ENCODE measurements at places on chromosomes 4 and X.

DNA sequence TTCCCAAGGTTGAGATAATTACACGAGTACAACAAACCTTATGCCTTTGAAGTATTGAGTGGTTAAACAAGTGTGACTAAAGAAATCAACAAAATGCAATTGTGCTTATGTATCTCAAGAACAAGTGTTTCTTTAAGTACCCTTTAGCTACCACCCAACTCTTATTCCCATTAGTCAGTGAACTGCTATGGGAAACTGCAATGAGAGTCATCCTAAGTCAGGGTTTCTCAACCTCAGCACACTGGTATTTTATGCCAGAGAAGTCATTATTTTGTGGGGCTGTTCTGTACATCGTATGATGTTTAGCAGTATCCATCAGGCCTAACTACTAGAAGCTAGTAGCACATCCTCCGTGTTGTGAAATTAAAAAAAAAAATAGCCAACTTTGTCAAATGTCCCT is 549.1 kb upstream of the BOD1L1 start:
- no peak for DNase-seq

- DNase-seq: no peak
Observed at GRCh38 chrX:48684134-48684533, 535 bp downstream of the WAS start.

GRCh38 chr4:89800527-89801103 is 36.3 kb downstream of the SNCA start:
- DNase-seq: peak; percentile 9

DNA sequence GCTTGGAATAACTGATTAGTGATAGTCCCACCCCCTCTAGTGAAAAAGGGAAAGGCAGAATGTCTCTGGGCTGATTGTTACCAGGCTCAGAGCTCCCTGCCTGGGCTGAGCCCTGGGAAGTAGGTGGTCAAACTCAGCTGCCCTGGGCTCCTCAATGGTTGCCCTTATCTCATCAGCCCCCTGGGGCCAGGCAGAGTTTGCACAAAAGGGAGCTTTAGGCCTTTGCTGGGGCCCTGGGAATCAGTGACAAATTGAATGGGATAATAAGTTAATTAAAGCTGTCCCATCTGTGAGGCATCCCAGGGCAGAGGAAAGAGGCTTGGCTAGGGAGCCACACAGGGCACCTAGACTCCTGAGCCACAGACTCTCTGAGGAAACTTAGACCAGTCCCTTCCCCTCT is 89.0 kb downstream of the EFNB1 start:
- DNase-seq: no peak

DNA sequence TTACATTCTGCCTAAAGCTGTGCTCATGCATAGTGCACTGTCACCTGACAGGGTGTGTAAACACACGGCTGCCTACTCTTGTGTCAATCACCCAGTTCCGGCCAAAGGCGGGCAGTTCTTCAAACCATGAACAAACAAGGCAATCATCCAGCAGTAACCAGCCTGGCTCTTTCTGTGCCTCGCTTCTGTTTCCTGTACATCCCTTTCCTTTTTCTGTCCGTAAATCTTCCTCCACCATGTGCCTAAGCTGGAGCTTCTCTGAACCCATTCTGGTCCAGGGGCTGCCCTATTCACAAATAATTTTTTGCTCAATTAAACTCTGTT is 60.8 kb upstream of the CBR4 start:
- peak; percentile 62 for DNase-seq

- DNase-seq: no peak
Observed at GRCh38 chr4:75422998-75423397, 91.2 kb downstream of the RCHY1 start.

GRCh38 chr4:5963611-5964010 is 54.6 kb downstream of the C4orf50 start:
- DNase-seq: no peak

- no peak for DNase-seq
Observed at GRCh38 chr4:175066923-175067627, 148.9 kb downstream of the ADAM29 start.

DNA sequence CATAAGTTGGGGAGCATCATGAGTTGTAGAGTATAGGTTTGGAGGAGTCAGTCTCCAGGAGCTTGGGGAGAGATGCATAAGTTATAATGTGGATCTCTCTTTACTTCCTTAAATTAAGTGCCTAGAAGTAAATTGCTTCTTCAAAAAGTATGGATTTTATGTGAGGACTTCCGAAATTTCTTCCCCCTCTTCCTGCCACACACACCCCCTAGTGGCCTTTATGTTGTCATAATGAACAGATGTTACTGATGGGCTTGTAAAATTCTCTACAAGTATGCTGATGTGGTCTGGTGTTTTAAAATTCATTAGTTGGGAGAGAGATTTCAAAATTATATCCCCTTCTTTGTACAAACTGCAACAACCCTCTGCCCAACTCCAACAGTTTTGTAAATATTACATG is 2.3 kb upstream of the METTL14 start:
- DNase-seq: peak; percentile 60

- no peak for DNase-seq
Observed at GRCh38 chr4:67915400-67915966, 31.7 kb upstream of the TMPRSS11D start.

DNA sequence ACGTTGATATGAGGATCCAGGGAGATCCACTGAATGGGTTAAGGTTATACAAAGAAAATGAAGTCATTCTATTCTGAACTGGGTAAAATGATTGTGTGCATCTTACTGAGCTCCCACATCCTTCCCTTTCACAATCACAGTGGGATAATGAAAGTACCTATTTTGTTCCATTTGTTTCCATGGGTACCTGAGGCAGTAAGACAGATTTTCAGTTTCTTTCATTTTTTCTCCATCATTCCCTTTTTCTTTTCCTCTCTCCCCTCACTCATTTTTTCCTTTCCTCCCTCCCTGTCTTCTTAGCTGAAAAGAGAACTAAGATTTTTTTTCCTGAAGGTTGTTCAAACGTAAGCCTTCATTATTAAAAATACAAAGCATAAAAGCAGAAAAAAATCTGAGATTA is 4.6 kb downstream of the GRIA2 start:
- DNase-seq: no peak

DNA sequence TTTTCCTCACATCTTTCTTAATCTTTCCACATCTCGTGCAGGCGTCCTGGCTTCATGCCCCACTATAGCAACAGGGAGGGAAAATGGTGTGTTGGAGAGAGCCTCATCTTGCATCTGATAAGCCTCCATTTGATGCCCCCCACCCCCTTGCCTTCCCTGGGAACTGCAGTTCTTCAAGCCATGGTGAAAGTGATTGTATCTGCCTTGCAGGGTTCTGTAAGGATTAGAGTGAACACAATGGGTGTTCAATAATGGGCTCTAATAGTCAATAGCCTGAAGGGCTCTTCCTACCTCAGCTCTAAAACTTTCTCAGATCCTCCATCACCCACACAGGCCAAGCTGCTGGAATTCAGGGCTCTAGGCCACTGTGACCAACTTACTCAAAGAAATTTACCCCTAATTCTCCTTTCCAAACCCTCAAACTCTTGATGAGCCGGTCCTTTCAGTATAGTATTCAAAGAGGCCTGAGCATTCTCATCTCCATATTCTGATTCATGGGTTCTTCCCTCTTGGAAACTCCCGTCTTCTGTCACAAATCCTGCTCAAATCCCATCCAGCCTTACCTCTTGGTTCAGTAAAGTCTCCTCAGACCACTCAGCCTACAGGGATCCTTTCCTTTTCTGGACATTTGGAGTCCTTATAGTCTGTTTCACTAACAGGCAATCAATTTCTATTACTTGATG is 128.3 kb upstream of the TRIM2 start:
- DNase-seq: no peak

DNA sequence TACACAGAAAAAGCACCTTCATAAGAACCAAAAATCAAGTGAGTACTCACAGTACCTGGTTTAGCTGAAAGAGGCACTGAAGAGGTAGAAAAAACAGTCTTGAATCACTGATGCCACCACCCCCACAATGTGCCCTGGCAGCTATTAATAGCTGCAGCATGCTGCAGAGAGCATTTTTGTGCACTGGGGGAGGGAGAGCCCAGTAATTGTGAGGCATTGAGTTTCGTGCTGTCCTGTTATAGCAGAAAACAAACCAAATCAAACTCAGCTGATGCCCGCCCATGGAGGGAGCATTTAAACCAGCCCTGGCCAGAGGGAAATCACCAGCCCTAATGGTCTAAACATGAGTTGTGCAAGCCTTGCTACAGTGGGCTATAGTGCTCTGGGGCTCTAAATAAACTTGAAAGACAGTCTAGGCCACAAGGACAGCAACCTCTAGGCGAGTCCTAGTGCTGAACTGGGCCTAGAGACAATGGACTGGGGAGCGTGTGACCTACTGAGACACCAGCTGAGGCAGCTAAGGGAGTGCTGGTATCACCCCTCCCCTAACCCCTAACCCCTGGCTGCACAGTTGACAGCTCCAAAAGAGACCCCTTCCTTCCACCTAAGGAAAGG is 106.3 kb upstream of the TMLHE start:
- peak; percentile 9 for DNase-seq

Measured in cardiac fibroblast (primary cell).